Colonic mucosa (tissue), 4 donors: ENCODE measurements at places on chromosomes 5 and 9. TPM values are rescaled to one million over a fixed set of nuclear protein-coding genes. Genes with fewer than 3 reads are reported as not detected.
A peak's percentile ranks its signal among the peaks of the same experiment; 100 is the strongest.

GRCh38 chr5:136228136-136228757 lies 35.3 kb upstream of the SMIM32 start:
- DNase-seq, result no peak
- no peaks in the 10 kb centered on the region for H3K27me3 ChIP-seq
- H3K36me3 ChIP-seq, result no peaks in the 10 kb centered on the region
- no peaks in the 10 kb centered on the region for H3K4me1 ChIP-seq
- no peak overlapping the region for H3K4me3 ChIP-seq

- H3K27ac ChIP-seq, result no peak overlapping the region
- no peak overlapping the region for H3K4me3 ChIP-seq
- no peaks in the 10 kb centered on the region for H3K36me3 ChIP-seq
- no peaks in the 10 kb centered on the region for H3K27me3 ChIP-seq
Observed at GRCh38 chr5:54728588-54728915, 211.0 kb downstream of the SNX18 start.

The SMIM15 gene
- total RNA-seq, result 123 TPM

- no peaks in the 10 kb centered on the region for H3K36me3 ChIP-seq
- no peak overlapping the region for H3K27ac ChIP-seq
- H3K27me3 ChIP-seq, result no peaks in the 10 kb centered on the region
- no peaks in the 10 kb centered on the region for H3K4me1 ChIP-seq
- no peak for DNase-seq
Observed at GRCh38 chr9:12368569-12368968, 324.6 kb upstream of the TYRP1 start.

- H3K4me3 ChIP-seq, result peak overlapping the region; percentile 63
- peaks cover 31% of the 10 kb centered on the region for H3K36me3 ChIP-seq
- peaks cover 9% of the 10 kb centered on the region for H3K4me1 ChIP-seq
- H3K27ac ChIP-seq, result peak overlapping the region; percentile 93
- no peaks in the 10 kb centered on the region for H3K27me3 ChIP-seq
Observed at GRCh38 chr5:181242031-181242451, 1.7 kb downstream of the RACK1 start.

The MARCOL gene
- 0.27 TPM for total RNA-seq

The ADGRV1 gene
- total RNA-seq, result 5.1 TPM

The LIFR gene
- 10.3 TPM for total RNA-seq

DNA sequence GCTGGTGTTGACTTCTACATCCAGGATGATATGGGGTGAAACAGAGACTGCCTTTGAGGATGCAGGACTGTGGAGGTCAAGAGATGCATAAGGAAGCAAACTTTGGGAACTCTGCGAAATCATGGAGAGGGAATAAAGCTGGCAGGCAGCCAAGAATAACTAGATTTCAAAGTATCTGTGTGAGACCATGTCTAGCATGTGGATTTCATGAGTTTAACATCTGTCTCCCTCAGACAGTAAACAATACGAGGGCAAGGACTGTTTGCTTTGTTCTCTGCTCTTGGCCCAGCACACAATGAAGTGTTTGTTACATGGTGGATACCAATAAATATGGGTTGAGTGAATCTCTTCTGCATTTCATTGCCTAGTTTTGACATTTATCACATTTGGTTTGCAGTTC lies 71.3 kb downstream of the RASEF start:
- no peaks in the 10 kb centered on the region for H3K27me3 ChIP-seq
- no peak for DNase-seq
- no peak overlapping the region for H3K27ac ChIP-seq
- H3K36me3 ChIP-seq, result no peaks in the 10 kb centered on the region

DNA sequence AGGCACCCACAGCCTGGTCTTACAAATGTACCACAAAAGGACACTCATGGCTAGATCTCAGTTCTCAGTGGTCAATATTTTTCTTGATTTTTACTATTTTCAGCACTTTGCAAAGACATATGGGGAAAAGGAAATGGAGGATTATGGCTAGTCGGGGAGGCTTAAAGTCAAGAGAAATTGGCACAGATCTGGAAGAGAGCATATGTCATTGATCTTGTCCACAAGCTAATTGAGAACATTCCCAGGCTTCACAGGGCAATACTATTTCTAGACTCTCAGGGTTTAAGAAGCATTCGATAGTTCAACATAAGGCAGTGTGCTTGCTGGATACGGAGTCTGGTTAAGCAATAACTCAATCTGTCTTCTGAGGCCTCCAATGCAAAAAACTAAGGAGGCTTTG lies 285.8 kb downstream of the ZNF608 start:
- DNase-seq, result no peak
- H3K4me1 ChIP-seq, result no peaks in the 10 kb centered on the region
- H3K27ac ChIP-seq, result no peak overlapping the region
- no peaks in the 10 kb centered on the region for H3K36me3 ChIP-seq

The PCDHGB6 gene
- 1.8 TPM for total RNA-seq

The ANKS6 gene
- 19.5 TPM for total RNA-seq

DNA sequence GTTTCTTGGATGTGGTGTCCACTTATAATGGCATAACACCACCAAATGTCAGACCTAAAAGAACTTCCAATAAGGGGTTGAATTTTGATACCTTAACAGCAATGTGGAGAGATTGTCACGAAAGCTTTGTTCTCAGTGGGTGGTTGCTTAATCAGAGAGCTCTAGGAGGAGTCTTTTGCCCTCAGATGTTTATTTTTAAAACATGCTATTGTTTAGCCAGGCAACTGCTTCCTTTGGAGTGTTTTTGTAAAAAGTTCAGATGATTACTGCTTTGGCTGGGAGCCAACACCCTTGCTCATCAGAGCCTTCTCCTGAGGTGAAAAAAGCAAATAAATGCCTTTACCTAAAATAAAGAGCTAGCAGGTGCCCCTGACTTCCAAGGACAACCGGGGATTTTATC lies 65.0 kb downstream of the SLC1A1 start:
- no peak for DNase-seq
- H3K27me3 ChIP-seq, result no peaks in the 10 kb centered on the region
- H3K27ac ChIP-seq, result no peak overlapping the region
- no peaks in the 10 kb centered on the region for H3K36me3 ChIP-seq

The INSYN2B gene
- not detected for total RNA-seq

GRCh38 chr5:105057001-105057436 lies 1494.4 kb upstream of the NUDT12 start:
- H3K4me3 ChIP-seq, result no peak overlapping the region
- no peaks in the 10 kb centered on the region for H3K27me3 ChIP-seq
- H3K4me1 ChIP-seq, result no peaks in the 10 kb centered on the region
- no peak for DNase-seq

The UNC13B gene
- total RNA-seq, result 56.1 TPM

The CDX1 gene
- 299 TPM for total RNA-seq

GRCh38 chr9:113805486-113806132 lies 70.5 kb upstream of the ZNF618 start:
- no peaks in the 10 kb centered on the region for H3K36me3 ChIP-seq
- no peak for DNase-seq
- no peak overlapping the region for H3K4me3 ChIP-seq

The TMEM215 gene
- total RNA-seq, result not detected

GRCh38 chr5:85182344-85182743 lies 797.7 kb upstream of the EDIL3 start:
- no peak overlapping the region for H3K27ac ChIP-seq
- no peak overlapping the region for H3K4me3 ChIP-seq

DNA sequence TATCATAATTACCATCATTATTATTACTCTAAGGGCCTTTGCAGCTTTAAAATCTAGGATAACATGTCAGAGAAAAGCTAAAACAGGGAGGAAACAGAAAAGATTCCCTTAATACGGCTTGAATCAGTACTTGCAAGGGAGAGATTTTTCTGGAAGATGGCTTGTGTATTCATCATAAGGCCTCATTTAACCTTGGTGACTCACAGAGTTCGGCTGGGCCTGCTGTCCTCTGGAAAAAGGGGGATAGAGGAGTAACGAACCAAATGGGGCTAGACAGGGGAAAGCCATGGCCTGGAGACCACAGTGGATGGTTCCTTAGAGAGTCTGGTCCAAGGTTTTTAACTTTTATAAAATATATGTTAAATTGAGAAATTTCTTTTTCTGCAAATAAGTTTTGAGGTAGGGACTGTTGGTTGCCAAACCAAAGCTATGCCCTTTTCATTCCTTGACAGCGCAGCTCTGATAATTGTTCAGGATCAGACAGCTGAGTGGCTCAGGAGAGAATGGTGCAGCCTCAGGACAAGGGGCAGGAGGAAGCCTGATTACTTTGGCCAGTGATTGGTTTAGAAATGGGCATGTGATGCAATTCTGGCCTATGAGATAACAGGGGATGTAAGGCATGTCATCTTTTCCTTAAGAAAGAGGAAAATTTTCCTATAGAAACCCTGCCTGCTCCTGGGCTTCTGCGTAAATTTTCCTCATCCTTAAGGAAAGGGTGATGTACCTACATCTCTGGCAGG lies 25.6 kb upstream of the GSN start:
- no peaks in the 10 kb centered on the region for H3K27me3 ChIP-seq
- peak overlapping the region; percentile 20 for H3K27ac ChIP-seq
- H3K36me3 ChIP-seq, result no peaks in the 10 kb centered on the region
- DNase-seq, result no peak
- no peak overlapping the region for H3K4me3 ChIP-seq

The DMRT2 gene
- 8.7 TPM for total RNA-seq

The GLDC gene
- 1.1 TPM for total RNA-seq

The CCL28 gene
- total RNA-seq, result 116 TPM

GRCh38 chr9:520302-520701 lies 305.6 kb downstream of the DOCK8 start:
- no peaks in the 10 kb centered on the region for H3K36me3 ChIP-seq
- no peaks in the 10 kb centered on the region for H3K27me3 ChIP-seq
- H3K4me3 ChIP-seq, result no peak overlapping the region
- no peak overlapping the region for H3K27ac ChIP-seq

GRCh38 chr5:104347119-104347708 lies 784.6 kb upstream of the NUDT12 start:
- H3K36me3 ChIP-seq, result no peaks in the 10 kb centered on the region
- no peak overlapping the region for H3K27ac ChIP-seq
- no peak for DNase-seq
- no peak overlapping the region for H3K4me3 ChIP-seq
- no peaks in the 10 kb centered on the region for H3K4me1 ChIP-seq

GRCh38 chr5:92265804-92266203 lies 882.7 kb upstream of the ARRDC3 start:
- H3K36me3 ChIP-seq, result no peaks in the 10 kb centered on the region
- no peaks in the 10 kb centered on the region for H3K4me1 ChIP-seq
- no peak for DNase-seq
- H3K27ac ChIP-seq, result no peak overlapping the region
- H3K4me3 ChIP-seq, result no peak overlapping the region

DNA sequence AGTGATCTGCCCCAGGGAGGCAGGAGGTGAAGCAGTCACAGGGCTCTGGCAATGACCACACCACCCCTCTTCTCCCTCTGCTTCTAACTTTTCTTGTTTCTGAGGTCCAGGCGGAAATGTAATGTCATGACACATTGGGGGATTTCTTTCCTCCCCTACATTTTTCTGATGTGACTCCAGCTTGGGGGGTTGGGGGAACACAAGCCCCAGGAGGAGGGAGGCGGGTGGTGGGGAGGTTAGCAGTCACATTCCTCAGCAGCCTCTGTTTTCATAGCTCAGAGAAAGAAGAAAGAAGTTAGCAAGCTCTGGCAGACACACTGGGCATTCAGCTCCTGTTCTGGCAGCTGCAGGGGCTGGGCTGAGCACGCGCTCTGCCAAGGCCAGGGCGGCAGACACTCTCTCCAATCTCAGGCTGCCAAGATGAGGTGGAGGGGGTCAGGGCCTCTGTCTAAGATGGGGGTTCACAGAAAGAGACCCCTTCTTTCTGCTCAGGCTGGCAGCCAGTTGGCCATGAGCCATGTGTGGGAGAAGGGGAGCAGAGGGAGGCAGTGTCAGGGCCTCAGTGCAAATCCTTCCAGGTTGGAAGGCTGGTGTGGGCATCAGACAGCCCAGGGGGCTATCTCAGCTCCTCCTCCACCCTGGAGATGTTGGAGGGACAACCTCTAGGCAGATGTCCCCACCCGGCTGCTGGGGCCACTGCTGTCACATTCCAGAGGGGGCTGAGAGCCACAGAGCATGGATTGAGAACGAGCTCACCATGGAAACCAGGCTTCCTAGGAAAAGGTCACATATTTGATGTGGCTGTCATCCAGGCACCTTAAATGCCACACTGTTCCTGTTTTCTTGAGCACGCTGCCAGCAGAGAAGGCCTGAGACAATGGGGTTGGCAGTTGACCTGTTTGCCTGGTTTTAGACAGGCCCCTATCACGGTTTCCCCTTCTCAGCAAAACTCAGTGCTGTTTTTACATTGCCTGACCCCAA lies 20.1 kb upstream of the PFDN1 start:
- H3K4me3 ChIP-seq, result no peak overlapping the region
- H3K27me3 ChIP-seq, result no peaks in the 10 kb centered on the region
- no peaks in the 10 kb centered on the region for H3K36me3 ChIP-seq
- no peaks in the 10 kb centered on the region for H3K4me1 ChIP-seq

- no peak overlapping the region for H3K27ac ChIP-seq
- no peaks in the 10 kb centered on the region for H3K27me3 ChIP-seq
- no peak overlapping the region for H3K4me3 ChIP-seq
- DNase-seq, result no peak
- H3K36me3 ChIP-seq, result no peaks in the 10 kb centered on the region
- no peaks in the 10 kb centered on the region for H3K4me1 ChIP-seq
Observed at GRCh38 chr9:116471093-116471906, 215.8 kb upstream of the TRIM32 start.

DNA sequence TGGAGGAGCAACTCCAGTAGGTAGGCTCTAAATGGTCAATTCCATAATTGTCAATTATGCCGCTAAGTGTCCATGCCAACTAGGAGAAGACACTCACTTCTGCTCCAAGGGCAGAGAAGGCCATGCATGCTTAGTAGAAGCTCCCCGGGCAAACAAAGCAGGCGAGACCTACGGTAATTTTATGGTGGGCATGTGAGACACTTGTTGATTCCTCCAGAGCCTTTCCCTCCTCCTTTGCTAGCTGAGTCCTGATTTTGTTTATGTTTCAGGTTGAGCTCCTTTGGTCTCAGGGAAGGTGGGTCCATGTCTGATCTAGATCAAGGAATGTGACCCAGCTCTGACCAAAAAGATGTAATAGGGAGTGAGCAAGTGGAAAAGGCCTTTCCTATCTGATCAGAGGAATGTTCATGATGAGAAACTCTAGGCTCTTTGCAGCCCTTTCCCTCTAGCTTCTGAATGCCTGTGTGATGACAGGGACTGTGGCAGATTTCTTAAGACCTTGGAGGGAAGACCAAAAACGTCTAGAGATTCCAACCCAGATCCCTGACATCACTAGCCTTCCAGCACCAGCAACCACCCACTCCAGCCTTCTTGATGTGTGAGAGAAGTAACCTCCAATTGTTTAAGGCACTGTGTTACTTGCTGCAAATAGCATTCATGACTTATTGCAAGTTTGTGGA lies 7.7 kb upstream of the CPEB4 start:
- no peak overlapping the region for H3K4me3 ChIP-seq
- H3K27ac ChIP-seq, result no peak overlapping the region
- DNase-seq, result no peak
- no peaks in the 10 kb centered on the region for H3K36me3 ChIP-seq
- H3K4me1 ChIP-seq, result peaks cover 8% of the 10 kb centered on the region
- no peaks in the 10 kb centered on the region for H3K27me3 ChIP-seq

GRCh38 chr9:125942125-125942524 lies 195.0 kb downstream of the PBX3 start:
- H3K4me1 ChIP-seq, result no peaks in the 10 kb centered on the region
- no peak for DNase-seq
- no peak overlapping the region for H3K4me3 ChIP-seq
- H3K27me3 ChIP-seq, result no peaks in the 10 kb centered on the region

GRCh38 chr5:16673241-16674201 lies 56.7 kb upstream of the RETREG1 start:
- peaks cover 5% of the 10 kb centered on the region for H3K36me3 ChIP-seq
- no peak for DNase-seq
- H3K4me3 ChIP-seq, result no peak overlapping the region
- H3K27ac ChIP-seq, result no peak overlapping the region

The C9 gene
- total RNA-seq, result not detected
